ENCODE measurements at places on chromosomes 1 and 21. TPM values are rescaled to one million over a fixed set of nuclear protein-coding genes. Genes with fewer than 3 reads are reported as not detected.
A peak's percentile ranks its signal among the peaks of the same experiment; 100 is the strongest.

DNA sequence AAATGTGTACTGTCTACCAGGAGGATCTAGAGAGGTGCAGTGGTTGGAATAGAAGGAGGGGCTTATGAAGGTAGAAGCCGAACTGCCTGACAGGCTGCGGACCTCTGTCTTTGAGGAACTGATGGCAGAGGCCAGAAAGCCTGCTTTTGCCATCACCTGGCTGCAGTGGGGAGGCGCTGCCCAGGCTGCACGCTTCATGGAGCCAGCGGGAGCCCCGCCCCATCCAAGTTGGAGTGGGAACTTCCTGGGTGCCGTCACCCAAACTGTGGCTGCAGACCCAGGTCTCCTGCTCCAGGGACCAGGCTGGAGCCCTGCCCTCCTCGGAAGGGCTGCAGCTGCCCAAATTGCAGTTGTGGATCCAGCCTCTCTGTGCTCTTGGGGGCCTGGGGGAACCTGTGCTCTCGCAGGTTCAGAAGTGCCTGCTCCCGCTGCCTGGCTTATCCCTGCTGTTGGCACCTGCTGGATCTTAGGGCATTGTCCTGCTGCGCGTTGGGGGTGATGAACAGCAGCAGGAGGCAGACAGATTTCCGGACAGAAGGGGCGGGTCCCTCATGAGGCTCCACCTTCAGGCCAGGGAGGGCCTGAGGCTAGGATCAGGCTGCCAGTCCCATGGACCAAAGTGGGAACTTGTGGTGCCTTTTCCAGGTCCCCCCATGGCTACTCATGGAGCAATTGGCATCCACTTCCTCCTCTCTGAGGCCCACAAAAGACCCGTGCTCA is 118.0 kb upstream of the PLPPR4 start:
- DNase-seq: no peak

Gene PRAMEF6
- total RNA-seq: not detected

Gene DYNLT5
- 1.7 TPM for total RNA-seq

Gene ARHGAP30
- 26.0 TPM for total RNA-seq

DNA sequence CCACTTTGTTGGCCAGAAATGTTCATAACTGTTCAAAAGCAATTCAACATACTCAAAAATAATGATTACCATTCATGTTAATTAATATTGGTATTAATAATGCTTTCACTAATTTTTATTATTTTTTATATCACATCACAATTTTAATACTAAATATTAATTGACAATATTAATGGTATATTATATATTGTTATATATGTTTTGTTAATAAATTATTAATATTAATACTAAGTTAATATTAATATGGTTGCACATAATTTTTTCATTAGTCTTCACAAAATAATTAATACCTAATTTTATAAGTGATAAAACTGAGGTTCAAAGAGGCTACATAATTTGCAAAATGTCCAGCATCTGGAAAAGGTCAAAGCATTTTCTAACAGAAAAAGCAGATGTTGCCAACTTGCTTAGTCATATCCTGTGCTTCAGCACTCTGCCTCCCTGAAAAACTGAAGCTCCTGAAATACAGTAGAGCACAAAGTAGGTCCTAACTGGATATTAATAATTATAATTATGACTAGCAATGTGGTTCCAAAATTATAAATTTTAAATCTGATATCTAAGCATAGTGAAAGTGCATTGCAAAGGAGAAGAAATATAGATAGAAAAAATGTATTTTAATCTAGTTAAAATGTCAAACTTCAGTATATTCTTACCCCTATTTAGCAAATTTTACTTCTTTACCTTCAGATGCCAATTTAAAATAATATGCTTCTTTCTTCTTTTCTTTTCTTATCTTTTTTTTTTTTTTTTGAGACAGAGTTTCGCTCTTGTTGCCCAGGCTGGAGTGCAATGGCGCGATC is 123.2 kb upstream of the TNFSF4 start:
- DNase-seq: no peak

DNA sequence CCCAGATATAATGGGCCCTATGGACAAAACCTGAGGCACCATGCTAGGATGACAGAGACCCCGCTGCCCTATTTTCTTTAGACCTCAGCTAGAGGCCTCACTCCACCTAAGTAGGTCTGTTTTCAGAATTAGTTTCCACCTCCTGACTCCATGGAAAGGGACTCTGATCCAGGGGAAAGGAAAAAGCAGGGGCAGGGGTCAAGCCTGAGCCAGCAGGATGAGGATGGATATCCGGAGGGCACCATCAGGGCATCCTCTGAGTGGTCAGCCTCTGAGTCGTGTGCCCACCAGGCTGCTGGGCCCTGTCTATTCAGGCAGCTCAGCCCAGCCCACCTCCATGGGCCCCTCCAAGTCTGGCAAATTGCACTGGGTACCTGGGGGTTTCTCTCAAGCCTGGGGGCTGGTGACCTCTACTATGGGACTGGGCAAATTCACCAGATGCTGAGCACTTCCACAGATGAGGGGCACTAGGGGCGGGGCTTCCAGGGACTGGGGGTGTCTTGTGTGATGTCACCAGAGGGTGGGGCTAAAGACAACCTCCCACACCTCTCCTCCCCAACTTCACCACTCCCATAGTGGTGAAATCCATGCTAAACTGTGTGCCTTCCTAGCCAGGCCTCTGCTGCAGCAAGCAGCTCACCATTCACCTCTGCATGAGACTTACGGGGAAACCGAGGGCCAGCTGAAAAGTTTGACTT is 5.5 kb downstream of the PAQR7 start:
- peak; percentile 28 for DNase-seq

- DNase-seq: peak; percentile 33
These were observed 80.1 kb downstream of the STUM start for GRCh38 chr1:226628612-226629155.

GRCh38 chr1:37944086-37944763 is 2.6 kb downstream of the INPP5B start:
- DNase-seq: no peak

Gene GOLT1A
- not detected for total RNA-seq

GRCh38 chr21:41289431-41289830 is 27.2 kb upstream of the FAM3B start:
- no peak for DNase-seq

GRCh38 chr1:205571747-205572146 is 60.1 kb downstream of the ELK4 start:
- DNase-seq: peak; percentile 68

GRCh38 chr1:171366085-171366484 is 52.1 kb downstream of the FMO4 start:
- no peak for DNase-seq

- no peak for DNase-seq
These were observed 27.5 kb upstream of the COL9A2 start for GRCh38 chr1:40344597-40344996.

DNA sequence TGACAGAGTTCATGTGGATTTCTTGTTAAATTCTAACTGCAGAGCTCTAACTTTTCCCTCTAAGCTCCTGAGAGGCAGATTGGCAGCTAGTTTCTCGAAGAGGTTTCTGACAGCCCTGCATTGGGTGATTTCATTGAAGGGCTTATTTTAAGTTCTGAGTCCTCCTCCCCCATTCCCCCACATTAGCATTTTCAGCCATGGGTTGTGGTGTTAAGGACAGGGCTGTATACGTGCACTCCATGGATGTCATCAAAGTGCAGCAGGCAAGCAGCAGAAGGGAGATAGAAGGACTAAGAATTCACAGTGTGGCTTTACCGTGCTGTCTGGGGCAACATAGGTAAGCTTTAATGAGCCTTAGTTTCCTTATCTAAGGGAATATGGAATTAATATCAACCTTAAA is 19.0 kb downstream of the CRYZ start:
- DNase-seq: no peak

Gene MIXL1
- not detected for total RNA-seq

- DNase-seq: no peak
These were observed 4.9 kb upstream of the KIF14 start for GRCh38 chr1:200625381-200625824.

- no peak for DNase-seq
These were observed 477.1 kb downstream of the LMO4 start for GRCh38 chr1:87805666-87806378.

DNA sequence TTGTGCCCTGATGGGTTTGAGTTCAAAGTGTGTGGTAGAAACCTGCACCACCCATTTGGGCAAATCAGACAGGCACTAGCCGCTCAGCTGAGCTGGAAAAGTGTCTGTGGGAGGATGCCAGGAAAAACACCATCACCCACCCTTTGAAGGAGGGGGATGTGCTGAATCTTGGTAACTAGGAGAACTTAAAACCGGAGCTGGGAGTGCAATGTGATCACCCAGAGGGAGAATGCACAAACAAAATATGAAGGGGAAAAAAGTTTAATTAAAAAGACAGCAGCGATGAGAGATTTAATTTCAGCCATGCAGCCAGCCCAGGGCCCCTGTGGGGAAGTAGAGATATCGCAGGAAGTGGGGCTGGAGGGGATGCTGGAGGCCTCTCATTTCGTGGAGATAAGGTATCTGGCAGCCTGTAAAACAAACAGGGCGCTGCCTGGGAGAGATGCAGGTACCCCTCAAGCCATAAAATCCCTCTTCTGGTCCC is 86.8 kb upstream of the BCAR3 start:
- no peak for DNase-seq

DNA sequence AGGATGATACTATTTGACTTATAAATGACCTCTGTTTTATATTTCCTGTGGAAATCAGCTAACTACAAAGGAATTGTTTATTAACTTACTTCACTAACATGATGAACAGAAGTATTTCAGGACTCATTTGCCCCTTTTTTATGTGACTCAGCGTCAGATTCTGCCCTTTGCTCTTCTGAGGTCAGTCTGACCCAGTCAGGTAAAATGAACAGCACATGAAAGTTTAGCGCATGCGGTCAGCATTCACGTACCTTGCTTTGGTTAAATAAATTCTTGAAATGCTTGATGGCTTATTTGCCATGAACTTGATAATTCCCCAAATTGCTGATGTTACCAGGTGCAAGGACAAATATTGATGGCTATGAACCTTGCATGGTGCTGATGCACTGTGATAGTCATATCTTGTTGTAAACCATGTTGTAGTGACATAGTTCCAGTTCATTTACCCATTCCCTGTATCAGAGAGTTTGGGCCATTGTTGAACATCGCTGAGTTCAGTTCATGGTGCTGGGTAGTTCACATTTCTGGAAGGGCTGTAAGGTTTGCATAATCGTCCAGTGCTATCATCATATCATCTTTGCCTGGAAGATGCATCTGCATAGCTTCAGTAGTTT is 133.4 kb downstream of the NFIA start:
- no peak for DNase-seq

- DNase-seq: no peak
These were observed 687 bp upstream of the RASSF5 start for GRCh38 chr1:206506405-206507283.

Gene ELAVL4
- total RNA-seq: 0.45 TPM

DNA sequence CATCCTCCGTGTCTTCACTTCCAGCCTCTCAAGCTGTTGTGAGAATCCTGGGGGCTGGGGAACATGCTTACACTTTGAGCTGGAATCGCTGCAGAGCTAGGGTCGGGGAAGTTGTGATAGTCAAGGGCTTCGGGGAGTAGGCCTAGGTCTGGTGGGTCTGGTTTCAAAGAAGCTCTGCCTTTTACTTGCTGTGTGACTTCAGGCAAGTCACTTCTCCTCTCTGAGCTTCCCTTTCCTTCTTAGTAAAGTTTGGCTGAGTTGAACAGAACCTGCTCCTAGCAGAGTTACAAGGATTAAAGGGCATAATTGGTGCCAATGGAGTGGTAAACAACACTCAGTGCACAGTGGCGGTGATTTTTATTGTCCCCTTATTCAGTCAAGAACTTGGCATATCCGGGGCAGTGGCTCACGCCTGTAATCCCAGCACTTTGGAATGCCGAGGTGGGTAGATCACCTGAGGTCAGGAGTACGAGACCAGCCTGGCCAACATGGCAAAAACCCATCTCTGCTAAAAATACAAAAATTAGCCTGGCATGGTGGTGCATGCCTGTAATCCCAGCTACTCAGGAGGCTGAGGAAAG is 25.7 kb downstream of the ARHGEF19 start:
- DNase-seq: no peak

Data from mesenteric fat pad (tissue), 1 donor.